Stimulated activated CD8-positive, alpha-beta memory T cell treated with anti-CD3 and anti-CD28 coated beads, Interleukin-7, amount 100 ng/mL, for 4 hours (primary cell): ENCODE measurements at places on chromosomes 12 and 14.
A peak's percentile ranks its signal among the peaks of the same experiment; 100 is the strongest.

GRCh38 chr14:106207316-106207715, 680.9 kb downstream of the TMEM121 start:
- no peak for DNase-seq

- no peak for DNase-seq
These were observed 75.2 kb upstream of the MYL2 start for GRCh38 chr12:110995615-110996014.

- DNase-seq = no peak
These were observed 106.7 kb downstream of the PPP2R5E start for GRCh38 chr14:63436286-63437098.

- peak; percentile 11 for DNase-seq
These were observed 36.3 kb upstream of the NPFF start for GRCh38 chr12:53543539-53543938.

GRCh38 chr12:23049180-23049579, 424.2 kb downstream of the ETNK1 start:
- no peak for DNase-seq
